ENCODE measurements at places on chromosomes 6 and 20.
A peak's percentile ranks its signal among the peaks of the same experiment; 100 is the strongest.

DNA sequence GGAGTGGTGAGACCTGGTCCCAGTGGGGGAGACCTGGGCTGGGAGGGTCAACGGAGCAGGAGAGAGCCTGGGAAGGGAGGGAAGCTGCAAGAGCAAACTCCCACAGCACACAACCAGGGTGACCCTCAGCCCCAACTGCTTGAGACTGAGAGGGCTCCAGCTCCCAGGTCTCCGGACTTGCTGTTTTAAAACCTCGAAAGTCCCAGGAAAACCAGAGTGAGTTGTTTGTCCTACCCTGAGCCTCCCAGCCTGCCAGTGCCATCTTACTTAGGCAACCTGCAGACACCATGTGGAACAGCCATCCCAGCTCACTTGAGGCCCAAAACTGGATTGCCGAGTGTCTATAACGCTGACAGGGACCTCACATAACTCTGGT, 4.8 kb upstream of the NTSR1 start:
- no peak for DNase-seq

GRCh38 chr20:46773680-46774079, 64.2 kb downstream of the SLC2A10 start:
- no peak for DNase-seq

DNA sequence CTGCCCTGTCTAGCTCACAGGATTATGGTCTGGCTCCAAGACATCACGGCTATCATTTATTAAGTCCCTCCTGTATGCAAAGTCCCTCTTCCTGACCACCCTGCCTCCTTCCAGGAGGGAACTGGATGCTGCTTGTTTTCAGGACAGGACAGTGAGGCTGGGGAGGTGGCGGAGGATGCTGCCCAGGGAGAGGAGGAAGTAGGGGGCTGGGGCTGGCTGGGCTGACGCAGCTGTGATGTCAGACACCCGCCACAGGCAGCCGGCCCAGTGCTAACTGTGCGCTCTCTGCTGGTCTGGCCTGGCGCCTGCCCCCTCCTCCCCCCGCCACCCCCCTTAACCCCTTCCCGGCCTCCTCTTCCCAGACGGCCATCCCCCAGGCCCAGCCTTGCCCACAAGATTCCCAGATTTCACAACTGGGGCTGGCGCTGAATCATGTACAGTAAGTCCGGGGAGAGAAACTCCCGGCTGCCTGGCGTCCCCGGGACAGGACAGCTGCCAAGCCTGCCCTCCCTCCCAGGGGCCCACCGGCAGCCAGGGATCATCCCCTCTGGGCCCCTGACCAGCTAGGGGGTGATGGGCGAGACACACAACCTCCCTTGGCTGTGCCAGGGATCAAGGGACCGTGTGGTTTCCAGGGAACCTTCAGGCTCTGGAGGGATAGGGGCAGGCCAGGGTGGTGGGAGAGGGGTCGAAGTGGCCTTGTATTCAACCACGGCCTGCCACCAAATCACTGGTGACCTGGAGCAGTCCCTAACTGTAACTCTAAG, 118.1 kb downstream of the CEBPB start:
- peak; percentile 94 for DNase-seq

- DNase-seq = no peak
These were observed 5.4 kb downstream of the NPBWR2 start for GRCh38 chr20:64101731-64102621.

GRCh38 chr6:25287941-25288340, 8.8 kb downstream of the CARMIL1 start:
- no peak for DNase-seq

- DNase-seq = peak; percentile 68
These were observed 54.9 kb downstream of the BCAS1 start for GRCh38 chr20:54015496-54015895.

- peak; percentile 95 for DNase-seq
These were observed 6.0 kb downstream of the TLDC2 start for GRCh38 chr20:36881888-36882287.

DNA sequence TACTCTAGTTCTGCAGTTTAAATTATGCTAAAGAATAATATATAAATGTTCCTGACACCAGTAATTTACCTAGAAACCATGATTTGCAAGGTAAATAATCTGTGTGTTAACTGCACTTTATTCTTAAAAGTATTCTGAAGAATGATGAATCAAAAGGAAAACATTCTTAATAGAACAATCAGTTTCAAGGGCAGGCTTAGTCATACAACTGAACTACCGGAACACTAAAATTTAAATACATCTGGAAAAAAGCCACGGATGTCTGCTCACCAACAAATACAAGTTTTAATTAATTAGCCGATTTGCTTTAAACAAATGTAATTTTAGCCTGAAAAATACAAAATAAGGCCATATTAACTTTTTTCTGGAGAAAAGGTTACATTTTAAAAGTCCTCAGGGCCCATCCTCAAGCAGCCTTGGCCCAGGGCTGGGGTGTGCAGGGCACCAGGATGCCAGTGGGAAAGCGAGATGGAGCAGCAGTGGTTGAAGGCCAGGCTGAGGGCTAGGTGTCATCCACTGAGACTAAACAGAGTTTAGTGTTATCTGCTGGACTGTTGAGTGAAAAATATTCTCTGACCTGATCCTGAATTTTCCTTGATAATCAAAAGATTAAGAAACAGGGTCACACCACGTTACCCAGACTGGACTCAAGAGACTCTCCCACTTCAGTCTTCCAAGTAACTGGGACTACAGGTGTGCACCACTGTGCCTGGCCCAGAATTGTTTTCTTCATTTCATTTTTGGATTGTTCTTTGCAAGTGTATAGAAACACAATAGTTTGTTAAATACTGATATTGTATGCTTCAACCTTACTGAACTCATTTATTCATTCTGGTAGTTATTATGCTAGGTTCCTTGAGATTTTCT, 88.2 kb upstream of the DST start:
- peak; percentile 91 for DNase-seq

- DNase-seq = peak; percentile 60
These were observed 170.6 kb downstream of the LY86 start for GRCh38 chr6:6758915-6759654.

DNA sequence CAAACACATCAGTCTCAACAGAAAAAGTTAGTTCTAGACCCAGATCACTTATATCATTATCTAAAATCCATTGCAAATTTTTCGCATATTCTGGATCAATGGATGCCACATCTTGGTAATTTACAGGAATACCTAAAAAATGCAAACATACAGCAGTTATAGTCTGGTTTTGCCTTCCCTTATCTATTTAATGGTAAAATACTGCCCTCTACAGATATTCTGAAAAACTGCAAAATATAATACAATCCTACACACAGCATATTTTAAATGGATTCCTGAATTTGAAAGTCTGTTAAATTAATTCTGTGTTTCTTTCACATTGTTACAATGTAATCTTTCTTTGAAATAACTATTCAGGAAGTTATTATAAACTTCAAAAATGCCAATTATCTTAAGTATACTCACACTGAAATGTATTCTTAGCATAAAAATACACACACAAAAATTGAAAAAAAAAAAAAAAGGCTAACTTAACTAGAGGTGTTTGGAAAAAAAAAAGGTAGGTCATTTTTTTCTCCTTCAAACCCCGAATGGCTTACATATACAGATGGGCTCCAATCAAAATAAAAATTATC, 88.4 kb downstream of the HACE1 start:
- peak; percentile 45 for DNase-seq

DNA sequence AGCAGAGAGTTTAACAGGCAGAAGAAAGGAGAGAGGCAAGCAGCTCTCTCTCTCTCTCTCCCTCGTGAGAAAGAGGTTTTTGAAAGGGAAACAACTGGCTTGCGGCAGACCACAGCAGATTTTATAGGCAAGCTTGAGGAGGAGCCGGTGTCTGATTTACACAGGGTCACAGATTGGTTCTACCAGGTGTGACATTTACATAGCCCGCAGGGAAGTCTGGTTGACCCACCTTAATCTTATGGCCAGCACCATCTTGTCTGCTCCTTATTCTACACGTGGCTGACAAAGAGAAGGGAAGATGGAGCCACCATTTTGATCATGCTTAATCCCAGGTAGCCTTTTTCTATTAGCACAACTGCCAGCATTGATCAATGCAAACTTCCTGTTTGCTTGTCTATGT, 65.4 kb downstream of the OR2J2 start:
- no peak for DNase-seq

- no peak for DNase-seq
These were observed 12.8 kb downstream of the NFATC2 start for GRCh38 chr20:51529758-51530157.

DNA sequence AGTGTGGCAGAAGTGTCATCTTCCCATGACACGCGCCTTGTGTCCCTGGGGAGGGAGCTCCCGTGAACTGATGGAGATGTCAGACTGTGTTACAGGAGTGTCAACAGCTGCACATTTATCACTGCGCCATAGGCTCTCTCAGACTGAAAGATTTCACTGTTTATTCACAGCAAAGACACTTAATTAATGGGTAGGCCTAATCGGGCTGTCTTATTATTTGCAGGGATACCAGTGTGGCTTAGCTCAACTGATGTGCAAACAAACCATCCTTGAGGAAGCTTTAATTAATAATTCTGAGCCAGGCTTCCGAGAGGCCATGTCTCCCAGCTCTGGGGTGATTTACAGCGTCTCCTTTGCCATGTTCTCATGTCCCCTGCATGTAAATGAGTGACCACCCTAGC, 771.0 kb downstream of the QKI start:
- DNase-seq = no peak

GRCh38 chr20:11957911-11958310, 40.2 kb downstream of the BTBD3 start:
- no peak for DNase-seq

- DNase-seq = no peak
These were observed 1.0 kb downstream of the AFDN start for GRCh38 chr6:167827583-167828324.

GRCh38 chr6:121460170-121460569, 24.7 kb downstream of the GJA1 start:
- no peak for DNase-seq

- no peak for DNase-seq
These were observed 131.1 kb upstream of the MYLIP start for GRCh38 chr6:15997586-15998388.

DNA sequence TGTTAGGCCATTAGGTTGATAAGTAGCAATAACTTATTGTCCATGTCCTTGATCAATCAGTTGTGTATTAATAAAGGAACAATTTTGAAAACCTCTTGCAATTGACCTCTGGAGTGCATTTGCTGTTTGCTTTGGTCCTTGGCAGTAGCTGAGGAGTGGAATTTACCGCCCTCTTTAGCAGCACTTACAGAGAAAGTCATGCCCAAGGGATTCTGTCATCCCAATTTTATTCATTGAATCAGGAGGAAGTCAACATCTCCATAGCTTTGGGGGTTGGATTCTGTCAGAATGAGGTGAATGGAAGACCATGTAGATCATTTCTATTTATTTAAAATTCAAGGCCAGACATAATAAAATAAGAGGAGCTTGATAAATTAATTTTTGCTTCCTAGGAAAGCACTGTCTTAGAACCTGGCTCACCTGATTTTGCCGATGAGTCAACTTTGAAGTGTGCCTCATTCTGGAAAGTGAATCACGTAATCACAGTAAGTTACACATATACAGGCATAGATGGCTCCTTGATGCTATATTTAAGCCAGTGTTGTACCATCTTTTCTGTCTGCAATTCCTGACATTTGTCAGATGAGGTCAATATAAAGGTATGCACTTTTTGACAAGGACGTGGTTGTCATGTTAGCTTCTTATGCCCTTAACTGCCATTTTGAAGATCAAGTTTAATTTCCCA, 128.7 kb upstream of the MLIP start:
- DNase-seq = peak; percentile 76

DNA sequence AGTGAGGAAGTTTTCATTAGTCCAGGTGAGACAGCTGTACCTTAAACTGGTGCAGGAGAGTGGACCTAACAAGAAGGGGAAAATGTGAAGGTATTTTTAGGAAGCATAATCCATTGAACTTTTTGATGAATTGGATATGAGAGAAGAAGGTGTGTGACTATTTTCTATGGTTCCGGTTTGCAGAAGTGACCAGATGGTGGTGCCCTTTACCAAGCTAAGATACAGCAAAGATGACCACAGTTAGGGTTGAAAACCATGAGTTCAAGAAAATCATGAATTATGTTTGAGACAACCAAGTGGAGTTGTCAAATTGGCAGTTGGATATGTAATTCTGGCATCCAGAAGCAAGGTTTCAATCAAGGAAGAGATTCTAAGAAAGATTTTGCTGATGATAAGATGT, 61.9 kb upstream of the NRSN1 start:
- DNase-seq = peak; percentile 35

- DNase-seq = no peak
These were observed 344.6 kb downstream of the UBE3D start for GRCh38 chr6:82720992-82721391.

DNA sequence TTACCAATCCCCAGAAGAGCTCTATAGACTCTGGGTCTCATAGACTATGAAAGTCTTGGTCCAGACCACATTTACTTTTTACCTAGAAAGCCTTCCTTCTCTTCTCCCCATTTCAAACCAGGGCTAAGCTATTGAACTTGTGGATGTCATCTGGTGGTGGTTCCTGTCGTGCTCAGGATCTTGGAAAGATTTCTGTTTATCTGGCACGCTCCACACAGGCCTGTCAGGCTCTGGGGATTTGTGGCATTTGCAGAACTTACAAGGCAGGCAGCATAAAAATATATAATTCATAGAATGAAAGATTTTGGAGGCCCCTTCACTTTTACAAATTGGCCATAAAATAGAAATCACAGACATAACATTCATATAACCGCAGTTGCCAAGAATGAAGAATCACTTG, 188.1 kb downstream of the UST start:
- DNase-seq = no peak

GRCh38 chr6:10310330-10310653, 104.6 kb downstream of the TFAP2A start:
- peak; percentile 23 for DNase-seq

- no peak for DNase-seq
These were observed 722.2 kb upstream of the EYS start for GRCh38 chr6:66429210-66429609.

GRCh38 chr20:8527998-8528723, 396.1 kb downstream of the PLCB1 start:
- DNase-seq = peak; percentile 28

DNA sequence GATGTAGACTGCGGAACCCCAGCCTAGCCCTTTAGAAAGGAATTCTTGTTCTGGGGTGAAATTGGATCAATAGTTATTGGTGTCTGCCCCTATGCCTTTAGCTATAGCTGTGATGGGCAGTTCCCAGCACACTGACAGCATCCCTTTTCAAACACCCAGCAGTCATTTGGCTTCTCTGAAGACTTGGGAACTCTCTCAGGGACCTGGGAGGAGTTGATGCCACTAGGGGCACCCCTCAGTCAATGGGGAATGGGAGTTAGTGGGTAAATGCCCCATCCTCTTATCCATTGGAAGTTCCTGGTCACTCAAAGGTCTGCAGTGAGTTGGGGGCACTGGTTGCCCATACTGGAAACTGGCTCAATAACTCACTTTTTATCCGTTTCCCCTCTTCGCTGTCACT, 31.6 kb upstream of the CSNK2A1 start:
- no peak for DNase-seq

GRCh38 chr6:134345789-134346188, 27.9 kb upstream of the SGK1 start:
- no peak for DNase-seq

DNA sequence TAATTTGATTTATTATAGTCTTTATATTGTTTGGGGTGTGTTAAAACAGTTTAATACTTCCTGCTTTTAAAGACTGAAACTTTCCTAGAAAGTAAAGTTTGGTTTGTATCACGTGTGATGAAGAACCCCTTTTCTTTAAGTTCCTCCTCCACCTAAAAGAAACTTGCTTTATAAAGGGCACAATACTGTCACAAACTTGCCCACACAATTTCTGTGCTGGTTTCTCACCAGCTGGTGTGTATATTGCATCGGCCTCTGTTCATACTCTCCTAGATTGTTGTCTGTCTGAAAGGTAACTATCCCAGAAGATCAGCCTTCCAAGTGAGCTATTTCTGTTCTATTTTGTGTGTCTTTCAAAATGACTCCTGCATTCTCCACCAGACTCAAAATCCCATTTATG, 46.9 kb downstream of the ANKRD6 start:
- DNase-seq = no peak

All from renal cortical epithelial cell (primary cell).